H1 (cell line): ENCODE measurements at places on chromosomes 6 and 20.

DNA sequence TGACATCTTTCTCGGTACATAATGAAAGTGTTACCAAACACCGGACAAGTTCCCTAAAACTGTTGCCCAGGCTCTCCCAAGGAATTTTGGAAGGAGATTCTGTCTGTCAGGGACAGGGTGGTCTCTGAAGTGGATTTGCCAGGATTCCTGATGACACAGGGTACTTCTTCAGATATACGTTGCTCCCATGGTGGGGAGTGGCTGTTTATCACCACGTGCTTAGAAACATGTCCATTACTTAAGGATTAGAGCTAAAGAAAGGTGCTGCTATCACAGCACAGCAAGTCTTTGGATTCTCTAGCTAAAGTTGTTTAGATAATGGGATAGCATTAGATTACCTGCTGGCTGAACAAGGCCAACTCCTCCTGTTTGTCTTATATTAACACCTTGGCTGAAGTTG is 6.3 kb downstream of the SPINT3 start:
- no peak for DNase-seq

- no peak for DNase-seq
Measured at GRCh38 chr20:37822141-37822601, 80.8 kb upstream of the VSTM2L start.

- no peak for DNase-seq
Measured at GRCh38 chr20:57274299-57274698, 7.9 kb upstream of the BMP7 start.

DNA sequence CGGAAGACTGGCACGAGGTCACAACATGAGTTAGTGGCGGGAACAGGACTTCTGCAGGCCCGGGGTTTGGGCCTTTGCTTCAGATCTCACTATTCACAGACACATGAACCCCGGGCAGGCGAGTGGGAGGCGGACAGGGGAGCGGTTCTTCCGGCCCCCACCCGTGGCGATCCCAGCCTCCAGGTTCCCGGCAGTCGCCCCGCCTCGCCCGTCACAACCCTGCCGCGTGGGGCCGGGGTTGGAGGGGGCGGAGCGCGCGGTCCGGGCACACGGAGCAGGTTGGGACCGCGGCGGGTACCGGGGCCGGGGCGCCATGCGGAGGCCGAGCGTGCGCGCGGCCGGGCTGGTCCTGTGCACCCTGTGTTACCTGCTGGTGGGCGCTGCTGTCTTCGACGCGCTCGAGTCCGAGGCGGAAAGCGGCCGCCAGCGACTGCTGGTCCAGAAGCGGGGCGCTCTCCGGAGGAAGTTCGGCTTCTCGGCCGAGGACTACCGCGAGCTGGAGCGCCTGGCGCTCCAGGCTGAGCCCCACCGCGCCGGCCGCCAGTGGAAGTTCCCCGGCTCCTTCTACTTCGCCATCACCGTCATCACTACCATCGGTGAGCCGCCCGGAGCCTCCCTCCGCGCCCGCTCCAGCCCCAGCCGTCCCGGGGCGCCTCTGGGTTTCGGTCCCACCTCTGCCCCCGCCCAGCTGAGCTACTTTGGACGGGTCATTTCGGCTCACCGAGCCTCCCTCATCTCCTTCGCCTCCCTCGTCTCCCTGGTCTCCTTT is at the start of gene KCNK15:
Gene KCNK15, plus strand, starts transcription at position 268 of the 769 bp plus-strand sequence. Its CDS starts 46 bp downstream, at position 314.
- DNase-seq: peak; percentile 63

GRCh38 chr20:34888468-34888867 is 12.1 kb downstream of the ACSS2 start:
- no peak for DNase-seq

GRCh38 chr6:4039348-4039747 is 39.6 kb downstream of the FAM217A start:
- DNase-seq: no peak

DNA sequence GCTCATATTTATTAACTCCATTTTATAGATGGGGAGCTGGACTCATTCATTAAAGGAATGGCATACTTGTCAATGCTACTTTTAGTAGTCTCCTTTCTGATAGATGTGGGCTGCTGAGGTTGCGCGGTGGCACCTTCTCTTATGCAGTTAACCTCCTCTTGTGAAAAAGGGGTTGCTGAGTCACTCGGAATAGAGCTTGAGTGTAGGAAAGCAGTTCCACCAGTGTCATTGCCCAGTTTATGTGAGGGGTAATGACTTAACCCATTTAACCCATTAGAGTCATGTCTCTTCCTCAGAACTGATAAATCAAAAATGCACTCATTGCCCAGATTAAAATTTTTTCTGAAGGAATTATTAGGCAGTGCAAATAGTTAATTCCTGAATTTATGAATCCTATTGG is 6.3 kb downstream of the MAPK14 start:
- no peak for DNase-seq

DNA sequence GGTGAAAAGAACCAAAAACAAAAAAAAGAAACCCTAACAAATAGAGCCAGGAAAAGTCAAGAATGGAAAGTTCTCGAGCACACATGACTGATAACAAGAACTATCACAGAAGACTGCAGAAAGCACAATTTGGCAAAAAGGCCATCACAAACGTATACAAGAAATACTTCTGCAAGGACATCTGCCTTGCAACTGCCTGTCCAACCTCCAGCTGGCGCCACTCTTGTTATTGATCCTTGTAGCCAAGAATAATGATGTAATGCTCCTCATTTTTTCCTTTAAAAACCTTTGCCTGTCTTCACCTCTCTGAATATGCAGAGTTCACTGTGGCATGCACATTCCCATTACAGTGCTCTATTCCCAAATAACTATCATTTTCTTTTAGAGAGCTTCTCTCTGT is 87.9 kb upstream of the BMP5 start:
- no peak for DNase-seq

GRCh38 chr20:21571841-21572690 is 58.2 kb upstream of the NKX2-2 start:
- peak; percentile 57 for DNase-seq
